ENCODE measurements at places on chromosomes 13 and 19.

- DNase-seq: no peak
Observed at GRCh38 chr19:34418300-34418699, 9.9 kb upstream of the UBA2 start.

DNA sequence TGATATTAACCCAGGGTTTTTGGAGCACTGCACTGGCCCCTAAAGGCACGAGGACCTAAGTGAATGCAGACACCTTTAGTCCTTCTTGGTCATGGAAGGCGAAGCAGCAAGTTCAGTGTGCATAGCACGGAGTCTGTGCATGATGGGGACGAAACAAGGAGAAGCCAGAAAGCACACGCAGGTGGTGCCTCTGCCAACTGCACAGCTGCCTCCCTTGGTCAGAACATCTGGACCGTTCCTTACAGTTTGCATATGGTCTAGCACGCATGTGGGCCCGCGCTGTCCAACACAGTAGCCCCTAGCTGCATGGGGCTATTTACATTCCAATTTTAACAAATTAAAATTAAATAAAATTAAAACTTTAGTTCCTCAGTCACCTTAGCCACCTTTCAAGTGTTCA is 44.0 kb downstream of the FLT3 start:
- DNase-seq: no peak

- DNase-seq: no peak
Observed at GRCh38 chr13:107329991-107330390, 762.1 kb upstream of the ARGLU1 start.

GRCh38 chr19:38850436-38850975 is 720 bp upstream of the HNRNPL start:
- peak; percentile 84 for DNase-seq

DNA sequence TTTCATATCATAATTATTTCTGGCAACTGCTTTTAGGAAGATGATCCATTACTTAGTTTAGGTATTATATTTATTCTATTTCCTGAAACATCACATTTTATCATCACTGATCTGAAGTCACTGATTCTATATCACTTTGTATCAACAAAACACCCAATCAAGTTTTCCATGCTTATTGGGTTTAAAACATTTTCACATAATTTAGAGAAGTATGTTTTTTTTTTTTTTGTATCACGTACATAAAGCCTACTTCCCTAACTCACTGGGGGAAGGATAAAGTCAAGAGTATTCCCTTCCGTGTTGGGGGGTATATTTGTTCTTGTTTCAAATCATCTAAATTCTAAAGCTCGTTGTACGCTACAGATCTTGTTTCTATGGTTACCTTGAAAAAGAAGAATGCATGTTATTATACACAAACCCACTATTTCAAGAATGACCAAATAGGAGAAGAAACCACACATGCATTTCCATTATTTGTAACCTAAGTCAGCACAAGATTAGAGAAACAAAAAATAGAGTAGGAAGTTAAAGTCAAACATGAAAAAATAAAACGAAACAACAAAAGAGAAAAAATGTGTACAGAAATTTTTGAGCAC is 637.2 kb upstream of the MIR17HG start:
- no peak for DNase-seq

- no peak for DNase-seq
Observed at GRCh38 chr13:95254339-95254738, 46.9 kb downstream of the ABCC4 start.

DNA sequence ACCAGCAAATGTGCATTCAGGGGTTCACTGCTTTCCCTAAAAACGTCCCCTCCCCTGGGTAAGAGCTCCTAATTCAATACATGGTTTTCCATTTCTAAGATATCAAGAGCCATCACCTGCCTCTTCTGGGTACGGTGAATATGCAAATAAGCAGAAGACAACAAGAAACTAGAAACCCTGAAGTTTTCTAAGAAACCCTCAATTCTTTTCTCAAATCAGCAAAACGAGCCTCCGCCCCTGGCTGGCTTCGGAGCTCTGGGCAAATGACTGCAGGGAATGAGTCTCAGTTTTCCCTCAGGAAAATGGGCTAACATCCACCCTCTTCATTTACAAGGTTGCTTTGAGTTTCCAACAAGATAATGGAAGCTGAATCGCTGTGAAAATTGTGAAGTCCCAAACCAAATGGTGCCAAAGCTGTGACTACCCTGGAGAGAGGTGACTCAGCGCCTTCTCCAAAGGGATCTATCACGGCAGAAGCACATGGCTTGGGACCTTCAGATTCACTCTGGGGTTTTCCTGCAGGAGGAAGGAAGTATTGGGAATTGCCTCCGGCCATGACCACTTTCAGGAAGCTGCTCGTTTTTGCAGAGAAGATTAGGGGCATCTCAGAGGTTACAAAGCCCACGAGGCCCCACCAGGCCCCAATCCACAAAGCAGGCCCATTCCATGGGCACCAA is 26.6 kb downstream of the KLF2 start:
- DNase-seq: no peak

DNA sequence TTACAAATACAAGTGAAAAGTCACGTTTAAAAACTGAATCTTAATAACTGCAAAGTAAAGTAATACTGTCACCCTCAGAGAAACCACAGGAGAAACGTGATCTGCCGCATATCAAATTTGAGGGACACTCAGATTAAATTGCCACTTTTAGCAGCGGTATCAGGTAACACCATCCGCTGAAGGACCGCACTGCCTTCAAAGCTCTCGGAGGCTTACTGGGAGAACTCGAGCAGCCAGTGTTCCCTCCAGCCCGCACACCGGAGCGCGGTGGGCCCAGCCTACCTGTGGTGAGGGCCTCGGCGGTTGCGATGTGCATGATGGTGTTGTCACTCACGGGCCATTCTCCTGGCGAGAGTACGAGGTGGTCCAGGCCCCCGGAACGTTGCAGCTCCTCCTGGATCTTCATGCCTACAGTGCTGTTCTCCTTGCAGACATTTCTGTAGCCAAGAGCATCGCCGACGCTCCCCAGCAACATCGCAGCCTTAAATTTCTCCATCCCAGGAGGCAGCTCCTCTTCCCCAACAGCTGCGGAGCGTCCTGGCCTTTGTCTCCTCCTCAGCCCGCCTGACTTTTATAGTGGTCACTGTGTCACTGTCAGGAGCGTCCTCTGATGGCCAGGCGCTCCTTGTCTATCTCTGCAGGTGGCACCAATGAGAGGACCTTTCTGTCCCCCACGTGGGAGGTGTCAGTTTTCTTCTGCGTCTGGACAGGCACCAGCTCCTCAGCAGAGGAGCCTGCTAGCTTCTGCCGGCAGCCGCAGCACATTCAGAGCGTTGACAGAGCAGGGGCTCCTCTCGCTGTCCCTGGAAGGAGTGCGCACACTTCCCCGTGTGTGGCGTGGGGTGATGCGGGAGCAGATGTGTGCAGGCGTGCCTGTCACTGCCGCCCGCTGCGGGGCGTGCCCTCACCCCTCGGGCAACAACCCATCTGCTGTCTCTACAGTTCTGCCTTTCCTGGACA is at the start of gene ADPRHL1:
TSS of gene ADPRHL1 (minus strand) at position 547 of the 960 bp plus-strand sequence. CDS start at position 496, 51 bp downstream.
- peak; percentile 69 for DNase-seq

DNA sequence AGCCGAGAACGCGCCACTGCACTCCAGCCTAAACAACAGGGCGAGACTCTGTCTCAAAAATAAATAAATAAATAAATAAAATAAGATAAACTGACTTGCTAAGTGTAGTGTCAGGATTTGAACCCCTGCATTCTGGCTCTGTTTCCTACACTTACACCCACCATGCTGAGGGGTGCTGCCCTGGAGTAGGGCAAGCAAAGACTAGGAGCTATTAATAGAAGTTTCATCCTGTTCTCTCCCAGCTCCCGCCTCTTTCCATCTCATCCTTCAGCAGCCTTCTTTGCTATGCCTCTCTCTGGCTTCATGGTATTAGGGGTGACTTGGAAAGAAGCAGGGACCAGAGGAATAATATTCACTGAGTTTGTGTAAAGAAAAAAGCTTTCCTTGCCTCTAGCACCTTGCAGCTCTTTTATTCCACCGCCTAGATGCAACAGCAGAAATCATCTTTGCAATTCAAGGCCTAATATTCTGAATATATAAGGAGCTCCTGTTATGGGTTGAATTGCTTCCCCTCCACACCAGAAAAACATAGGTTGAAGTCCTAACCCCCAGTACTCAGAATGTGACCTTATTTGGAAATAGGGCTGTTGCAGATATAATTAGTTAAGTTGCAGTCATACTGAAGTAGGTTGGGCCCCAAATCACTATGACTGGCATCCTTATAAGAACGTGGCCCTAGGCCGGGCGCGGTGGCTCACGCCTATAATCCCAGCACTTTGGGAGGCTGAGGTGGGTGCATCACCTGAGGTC is 8.7 kb upstream of the PLAUR start:
- no peak for DNase-seq

DNA sequence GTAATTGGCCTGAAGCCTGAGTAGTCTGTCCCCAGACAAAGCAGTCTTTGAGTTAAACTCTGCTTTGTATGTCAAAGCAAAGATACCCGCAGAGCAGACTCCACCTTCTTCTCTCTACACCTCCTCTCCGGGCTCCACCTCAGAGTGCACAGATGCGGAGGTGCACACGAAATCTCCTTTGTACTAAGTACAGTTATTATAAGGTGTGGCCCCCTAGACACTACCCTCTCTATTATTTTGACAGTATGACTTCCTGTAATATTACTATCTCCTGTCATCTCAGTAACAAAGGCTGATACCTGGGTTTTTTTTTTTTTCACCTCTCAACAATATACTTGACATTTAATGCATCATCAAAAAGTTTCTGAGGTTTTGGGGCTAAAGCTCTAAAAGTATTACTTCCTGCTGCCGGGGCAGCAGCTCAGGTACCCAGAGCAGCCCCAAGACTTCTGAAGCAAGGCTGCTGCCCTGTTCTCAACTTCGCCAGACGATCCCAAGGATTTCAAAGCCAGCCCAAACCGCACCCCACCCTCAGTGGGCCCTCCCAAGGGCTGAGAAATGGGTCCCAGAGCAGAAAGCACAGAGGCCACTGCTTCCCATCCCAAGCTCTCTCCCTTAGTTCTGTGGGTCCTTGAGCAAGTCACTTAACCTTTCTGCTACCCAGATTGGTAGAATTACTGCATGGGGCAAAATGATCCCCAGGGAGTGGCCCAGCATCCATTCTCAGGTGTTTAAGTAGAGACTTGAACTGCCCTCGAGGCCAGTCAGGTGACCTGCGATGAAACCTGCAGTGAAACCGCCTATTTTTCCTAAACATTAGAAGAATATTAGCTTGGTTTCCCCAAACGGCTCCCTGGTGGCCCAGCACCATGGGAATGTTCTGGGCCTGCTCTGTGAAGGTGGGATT is 180.6 kb downstream of the FOXO1 start:
- no peak for DNase-seq

DNA sequence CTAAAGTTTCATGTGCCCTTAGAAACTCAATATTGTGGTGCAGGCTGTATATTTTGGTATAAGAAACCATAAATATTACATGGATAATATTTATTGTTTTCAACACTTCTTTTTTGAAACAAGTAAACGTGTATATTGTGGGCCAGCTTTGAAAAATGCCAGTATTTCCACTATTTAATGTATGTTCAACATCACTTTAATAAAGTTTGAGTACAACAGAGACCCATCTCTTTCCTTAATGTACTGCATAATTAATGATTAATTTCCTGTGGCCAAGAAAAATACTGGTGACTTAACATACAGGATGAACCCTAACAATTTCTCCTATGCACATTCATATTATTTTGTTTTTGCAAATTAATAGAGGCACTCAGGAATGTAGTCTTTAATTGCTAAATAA is 2891.5 kb downstream of the PCDH9 start:
- DNase-seq: no peak

DNA sequence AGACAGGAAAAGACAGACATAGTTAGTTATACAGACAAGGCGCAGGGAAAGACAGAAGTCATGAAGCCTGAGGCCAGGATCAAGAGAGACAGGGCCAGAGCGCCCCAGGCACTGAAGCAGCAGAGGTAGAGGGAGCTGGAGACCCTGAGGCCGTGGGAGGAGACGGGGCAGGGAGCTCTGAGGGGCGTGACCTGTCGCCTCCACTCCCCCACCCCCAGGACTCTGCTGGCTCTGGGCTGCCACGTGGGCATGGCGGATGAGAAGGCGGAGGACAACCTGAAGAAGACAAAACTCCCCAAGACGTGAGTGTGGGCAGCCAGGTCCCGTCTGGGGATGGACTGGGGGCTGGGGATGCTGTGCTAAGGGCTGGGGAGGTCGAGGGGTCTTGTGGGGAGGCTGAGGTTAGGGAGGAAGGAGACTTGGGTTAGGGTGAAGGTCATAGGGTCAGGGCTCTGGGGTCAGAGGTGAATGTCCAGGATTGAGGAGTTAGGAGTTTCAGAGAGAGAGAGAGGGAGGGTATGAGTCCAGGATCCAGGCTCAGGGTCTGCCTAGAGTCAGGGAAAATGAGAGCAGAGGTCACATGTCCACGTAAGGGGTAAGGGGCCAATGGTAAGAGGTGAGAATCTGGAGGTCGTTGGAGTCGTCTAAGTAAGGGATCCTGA is 31.1 kb downstream of the RYR1 start:
- DNase-seq: no peak

DNA sequence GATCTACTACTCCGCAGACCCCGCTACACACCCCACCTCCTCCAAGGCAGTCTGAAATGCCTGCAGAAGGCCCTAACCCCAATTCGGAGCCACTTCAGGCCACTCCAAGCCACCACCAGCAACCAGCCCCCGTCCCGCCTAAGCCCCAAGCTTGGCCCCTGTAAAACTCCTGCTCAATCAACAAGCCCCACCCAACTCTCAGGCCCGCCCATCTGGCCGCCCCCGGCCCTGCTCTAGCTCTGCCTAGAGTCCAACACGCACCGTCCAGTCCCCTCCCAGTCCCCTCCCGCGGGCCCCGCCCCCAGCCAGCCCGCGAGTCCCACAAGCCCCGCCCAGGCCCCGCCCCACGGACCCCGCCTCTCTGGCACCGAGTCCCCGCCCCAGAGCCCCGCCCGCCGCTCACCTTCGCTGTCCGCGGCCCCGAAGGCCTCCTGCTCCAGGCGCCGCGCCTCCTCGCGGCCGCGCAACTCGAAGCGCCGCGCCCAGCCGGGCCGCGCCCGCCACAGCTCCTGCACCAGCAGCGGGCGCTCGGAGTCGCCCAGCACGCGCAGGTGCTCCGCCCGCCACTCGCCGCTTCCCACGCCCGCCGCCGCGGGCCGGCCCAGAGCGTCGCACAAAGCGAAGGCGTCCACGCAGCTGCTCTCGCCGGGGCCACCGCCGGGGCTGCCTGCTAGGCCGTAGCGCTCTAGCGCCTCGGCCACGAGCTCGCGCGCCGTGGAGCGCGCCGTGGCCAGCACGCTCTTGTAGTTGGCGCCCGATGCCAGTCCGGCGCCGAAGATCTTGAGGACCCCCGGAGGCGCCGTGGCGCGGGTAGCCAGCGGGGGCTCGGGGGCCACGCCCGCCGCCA is 1.6 kb downstream of the RASIP1 start:
- DNase-seq: peak; percentile 83

DNA sequence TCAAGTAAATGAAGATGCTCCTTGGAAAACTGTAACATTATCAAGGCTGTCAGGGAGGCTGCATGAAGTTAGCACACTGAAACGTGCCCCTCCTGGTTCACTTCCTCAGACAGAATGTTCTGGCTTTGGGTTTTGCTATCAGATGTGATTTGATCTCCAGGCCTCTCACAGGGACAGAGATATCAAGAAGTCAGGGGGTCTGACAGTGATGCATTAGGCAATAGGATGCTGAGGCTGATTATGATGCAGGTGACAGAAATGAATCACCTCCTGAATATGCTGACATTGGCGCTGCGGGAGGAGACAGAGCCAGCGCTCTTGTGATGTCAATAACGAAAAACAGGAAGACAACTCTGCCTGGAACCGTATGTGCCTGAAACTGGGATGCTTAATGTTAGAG is 278.5 kb downstream of the DCT start:
- DNase-seq: no peak

GRCh38 chr19:49554701-49555181 is 25.6 kb downstream of the NOSIP start:
- DNase-seq: no peak

Data from right kidney (tissue), 9 donors.